Stimulated activated CD4-positive, alpha-beta T cell treated with anti-CD3 and anti-CD28 coated beads, Interleukin-4, amount 100 ng/mL, for 4 hours (primary cell): ENCODE measurements at places on chromosomes 2 and 18.
A peak's percentile ranks its signal among the peaks of the same experiment; 100 is the strongest.

DNA sequence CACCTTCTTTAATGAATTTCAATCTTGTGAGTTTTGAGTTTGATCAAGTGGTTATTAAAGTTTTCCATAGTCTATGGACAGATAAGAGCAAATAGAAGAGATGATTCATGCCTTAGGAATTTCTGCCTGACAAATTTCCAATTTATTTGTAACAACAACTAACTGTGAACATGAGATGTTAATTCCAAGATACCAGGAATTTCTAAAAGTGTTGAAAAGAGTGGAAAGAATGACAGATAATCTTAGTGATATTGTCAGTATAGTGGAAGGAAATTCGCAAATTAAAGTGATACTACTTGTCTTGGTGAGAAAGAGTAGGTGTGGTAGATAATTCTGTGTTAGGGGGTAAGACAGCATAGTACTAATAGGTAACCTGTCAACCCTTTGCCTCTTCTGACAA is 82.4 kb downstream of the AGPS start:
- DNase-seq = no peak

- DNase-seq = no peak
Measured at GRCh38 chr18:45014047-45014501, 333.4 kb downstream of the SETBP1 start.

GRCh38 chr2:35548171-35548570 is 807.4 kb upstream of the CRIM1 start:
- no peak for DNase-seq

DNA sequence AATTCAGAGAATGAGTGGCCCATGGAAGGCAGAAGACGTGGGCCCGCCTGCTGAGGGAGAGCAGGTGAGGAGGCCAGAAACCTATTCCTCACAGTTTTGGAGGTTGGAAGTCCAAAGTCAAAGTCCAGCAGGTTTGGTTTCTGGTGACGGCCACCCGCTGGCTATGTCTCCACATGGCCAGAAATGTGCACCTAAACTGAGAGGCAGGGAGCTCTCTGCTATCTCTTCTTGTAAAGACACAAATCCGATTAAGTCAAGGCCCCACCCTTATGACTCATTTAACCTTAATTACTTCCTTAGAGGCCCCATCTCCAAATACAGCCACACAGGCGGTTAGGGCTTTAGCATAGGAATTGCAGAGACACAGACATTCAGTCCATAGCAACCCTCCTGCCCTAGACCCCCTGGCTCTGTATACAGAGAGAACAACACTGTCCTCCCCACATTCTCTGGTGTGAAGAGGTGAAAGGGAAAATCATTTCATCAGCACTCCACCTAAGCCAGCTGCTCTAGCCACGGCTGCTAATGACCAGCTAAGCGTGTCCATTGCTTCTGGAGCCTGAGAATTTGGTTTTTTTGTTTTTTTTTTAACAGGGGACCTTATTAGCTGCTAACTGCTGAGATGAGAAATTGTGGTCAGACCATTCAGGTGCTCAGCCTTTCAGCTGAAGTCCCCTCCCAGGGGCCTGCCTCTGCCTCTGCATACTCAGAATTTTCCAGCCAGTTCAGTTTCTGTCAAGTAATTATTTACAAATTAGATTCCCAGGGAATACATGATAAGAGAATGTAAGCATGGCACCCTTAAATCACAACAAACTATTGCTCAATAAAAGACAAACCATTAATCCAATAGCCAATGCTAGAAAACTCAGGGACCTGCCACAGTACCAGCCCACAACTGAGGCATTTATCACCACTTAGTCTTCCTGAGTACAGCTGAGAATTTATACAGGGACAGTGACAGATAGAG is 368.7 kb upstream of the ID2 start:
- no peak for DNase-seq

GRCh38 chr2:203177361-203177760 is 61.5 kb upstream of the CYP20A1 start:
- DNase-seq = no peak

DNA sequence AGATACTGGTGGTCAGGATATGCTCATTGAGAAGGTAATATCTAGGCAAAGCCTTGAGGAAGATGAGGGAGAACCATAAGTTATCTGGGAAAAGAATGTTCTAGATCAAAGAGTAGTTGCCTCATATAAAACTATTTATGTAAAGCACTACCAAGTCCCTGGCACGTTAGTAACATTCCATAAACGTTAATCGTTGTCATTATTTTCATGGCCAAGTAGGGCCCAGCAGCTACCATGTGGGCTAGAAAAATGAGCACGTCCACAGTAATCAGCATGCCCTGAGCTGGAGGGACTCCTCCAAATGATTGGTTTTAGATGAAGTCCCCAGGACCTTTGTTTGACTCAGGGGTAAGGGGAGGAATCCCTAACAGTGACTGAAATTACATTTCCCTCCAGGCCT is 32.7 kb upstream of the AFTPH start:
- no peak for DNase-seq

- DNase-seq = no peak
Measured at GRCh38 chr18:78564030-78564429, 415.6 kb upstream of the SALL3 start.

DNA sequence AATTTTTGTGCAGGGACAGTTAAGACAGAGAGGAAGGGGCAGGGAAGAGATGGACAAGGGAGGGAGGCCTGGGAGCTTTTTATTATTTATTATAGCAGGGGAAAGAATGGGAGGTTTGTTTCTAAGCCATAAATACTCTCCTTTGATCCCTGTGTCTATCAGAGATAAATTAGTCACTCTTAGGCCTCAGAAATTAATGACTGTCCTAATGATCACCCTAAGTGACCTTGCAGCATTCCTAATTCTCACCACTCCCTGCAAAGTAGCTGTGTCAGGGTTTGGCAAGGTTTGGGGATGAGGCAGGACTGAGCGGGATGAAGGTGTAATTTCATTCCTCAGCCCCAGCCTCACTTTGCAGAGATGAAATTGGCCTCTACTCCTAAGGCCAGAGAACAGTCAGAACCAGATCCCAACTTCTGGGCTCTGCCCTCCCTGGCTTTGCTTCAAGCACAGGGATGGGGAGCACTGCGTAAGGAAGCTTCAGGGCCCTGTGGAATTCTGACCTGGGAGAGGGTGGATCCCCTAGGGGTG is 95.0 kb downstream of the TMEM17 start:
- no peak for DNase-seq

GRCh38 chr18:23231340-23232021 is 96.2 kb downstream of the CABLES1 start:
- DNase-seq = peak; percentile 75

- no peak for DNase-seq
Measured at GRCh38 chr2:121228521-121228920, 56.5 kb downstream of the TFCP2L1 start.

DNA sequence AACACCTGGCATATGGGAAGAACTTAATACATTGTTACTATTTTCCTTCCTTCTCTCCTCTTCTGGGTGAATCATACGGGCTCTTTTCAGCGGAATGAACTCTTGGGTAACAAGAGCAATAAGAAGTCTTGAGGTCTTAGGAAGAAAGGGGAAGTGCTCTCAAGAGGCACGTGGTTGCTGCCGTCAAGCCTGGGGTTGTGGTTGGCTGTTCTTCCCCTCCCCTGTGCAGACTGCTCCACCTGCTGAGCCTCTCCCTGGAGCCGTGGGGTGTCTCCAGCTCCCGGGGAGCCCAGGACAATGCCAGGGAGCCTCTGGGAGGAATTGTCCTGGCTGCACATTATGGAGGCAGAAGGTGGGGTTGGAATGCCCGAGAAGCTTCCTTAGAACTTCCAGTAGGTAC is 19.4 kb downstream of the TOGARAM2 start:
- peak; percentile 29 for DNase-seq

GRCh38 chr18:74185860-74186259 is 37.5 kb downstream of the TIMM21 start:
- no peak for DNase-seq

DNA sequence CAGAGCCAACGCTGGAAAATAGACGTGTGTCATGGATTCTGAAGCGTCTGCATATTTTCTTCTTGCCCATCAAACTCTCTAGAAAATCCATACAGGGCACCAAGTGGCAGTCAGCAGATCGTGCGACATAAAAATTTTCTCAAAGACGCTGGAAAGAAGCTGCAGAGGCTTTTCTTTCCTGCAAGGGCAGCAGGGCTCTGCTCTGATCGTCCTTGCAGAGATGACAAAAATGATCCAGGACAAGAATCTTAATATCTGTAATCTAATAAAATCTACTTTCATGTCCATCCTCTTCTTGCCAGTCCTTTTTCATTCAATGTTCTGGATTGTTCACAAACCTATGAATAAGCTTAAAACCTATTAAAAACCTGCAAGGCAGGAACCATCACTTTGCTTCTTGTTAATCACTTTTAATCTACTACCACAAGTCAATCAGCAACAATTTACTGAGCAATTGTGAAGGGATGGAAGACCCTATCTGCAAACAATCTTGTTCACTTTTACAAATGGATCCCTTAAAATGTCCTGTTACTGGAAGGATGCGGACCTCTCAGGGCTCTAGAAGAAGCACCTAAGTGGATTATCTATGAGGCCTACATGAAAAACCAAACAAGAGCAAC is 93.6 kb downstream of the MREG start:
- no peak for DNase-seq

GRCh38 chr2:124025171-124025580 is at the start of gene CNTNAP5:
TSS of gene CNTNAP5 (plus strand) at chr2:124025287. CDS start at chr2:124025651, 364 bp downstream.
- DNase-seq = peak; percentile 1

DNA sequence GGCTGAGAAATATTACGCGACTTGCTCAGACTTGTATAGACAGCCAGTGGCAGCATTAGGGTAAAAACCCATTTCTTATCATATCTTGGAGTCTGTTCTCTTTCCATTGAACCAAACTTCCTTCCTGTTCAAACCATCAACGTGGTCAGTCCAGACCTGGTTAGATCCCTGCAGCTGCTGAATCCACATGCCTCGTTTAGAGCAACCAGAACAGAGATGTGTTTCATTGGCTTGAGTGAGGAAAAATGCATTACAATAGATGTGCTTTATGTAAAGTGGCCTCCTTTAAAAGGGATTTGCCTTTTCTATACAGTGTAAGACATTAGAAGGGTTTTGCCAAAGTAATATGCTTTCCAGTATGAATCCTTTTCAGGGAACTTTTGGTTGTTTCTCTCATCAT is 232.4 kb downstream of the MEIS1 start:
- no peak for DNase-seq

DNA sequence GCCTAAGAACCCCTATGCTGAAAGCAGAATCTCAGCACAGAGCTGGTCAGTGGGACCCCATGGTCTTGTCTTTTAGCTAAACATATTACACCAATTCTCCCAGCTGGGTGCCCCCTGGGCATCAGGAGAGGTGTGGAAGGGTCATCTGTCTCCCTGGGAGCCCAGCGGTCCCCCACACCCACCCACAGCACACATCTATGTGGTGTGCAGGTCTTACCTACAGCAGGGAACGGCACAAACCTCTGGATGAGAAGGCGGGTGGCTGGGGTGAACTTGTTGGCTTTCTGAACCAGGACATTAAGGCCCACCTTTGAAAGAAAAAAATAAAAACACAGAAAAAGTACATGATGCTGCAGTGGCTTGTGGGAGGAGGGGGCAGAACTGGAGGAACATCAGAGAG is 70.7 kb downstream of the EMX1 start:
- no peak for DNase-seq

- DNase-seq = no peak
Measured at GRCh38 chr2:62526531-62527381, 20.8 kb upstream of the TMEM17 start.

GRCh38 chr18:63271148-63271547 is 48.4 kb downstream of the BCL2 start:
- DNase-seq = no peak

- no peak for DNase-seq
Measured at GRCh38 chr18:78296166-78296565, 683.5 kb upstream of the SALL3 start.

GRCh38 chr18:33212363-33212762 is 228.2 kb downstream of the CCDC178 start:
- DNase-seq = no peak

DNA sequence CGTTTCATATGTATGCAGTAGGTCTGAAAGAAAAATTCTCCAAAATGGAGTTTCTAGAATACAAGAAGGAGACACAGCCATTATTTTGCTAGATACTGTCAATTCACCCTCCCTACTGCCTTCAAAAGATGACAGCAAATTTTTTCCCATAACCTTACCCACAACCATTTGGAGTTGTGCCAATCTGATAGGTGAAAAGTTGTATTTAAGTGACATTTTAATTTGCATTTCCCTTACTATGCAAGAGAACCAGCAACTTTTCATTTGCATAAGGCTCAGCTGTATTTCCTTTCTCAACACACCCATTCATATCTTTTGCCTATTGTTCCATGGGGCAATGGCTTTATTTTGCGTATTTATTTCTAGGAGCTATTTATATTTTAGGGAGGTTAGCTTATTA is 31.4 kb upstream of the IL18RAP start:
- DNase-seq = no peak

DNA sequence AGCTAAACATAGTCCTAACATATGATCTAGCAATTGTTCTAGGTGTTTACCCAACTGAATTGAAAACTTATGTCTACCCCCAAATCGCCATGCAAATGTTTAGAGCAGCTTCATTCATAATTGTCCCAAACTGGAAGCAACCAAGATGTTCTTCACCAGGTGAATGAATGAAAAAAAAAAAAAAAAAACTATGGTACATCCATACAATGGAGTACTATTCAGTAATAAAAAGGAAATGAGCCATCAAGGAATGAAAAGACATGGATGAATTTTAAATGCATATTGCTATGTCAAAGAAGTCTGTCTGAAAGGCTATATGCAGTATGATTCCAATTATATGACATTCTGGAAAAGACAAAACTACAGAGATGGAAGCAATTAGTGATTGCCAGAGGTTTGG is 98.6 kb upstream of the ITPRID2 start:
- DNase-seq = no peak

- DNase-seq = no peak
Measured at GRCh38 chr2:37250869-37251740, 19.6 kb downstream of the NDUFAF7 start.

DNA sequence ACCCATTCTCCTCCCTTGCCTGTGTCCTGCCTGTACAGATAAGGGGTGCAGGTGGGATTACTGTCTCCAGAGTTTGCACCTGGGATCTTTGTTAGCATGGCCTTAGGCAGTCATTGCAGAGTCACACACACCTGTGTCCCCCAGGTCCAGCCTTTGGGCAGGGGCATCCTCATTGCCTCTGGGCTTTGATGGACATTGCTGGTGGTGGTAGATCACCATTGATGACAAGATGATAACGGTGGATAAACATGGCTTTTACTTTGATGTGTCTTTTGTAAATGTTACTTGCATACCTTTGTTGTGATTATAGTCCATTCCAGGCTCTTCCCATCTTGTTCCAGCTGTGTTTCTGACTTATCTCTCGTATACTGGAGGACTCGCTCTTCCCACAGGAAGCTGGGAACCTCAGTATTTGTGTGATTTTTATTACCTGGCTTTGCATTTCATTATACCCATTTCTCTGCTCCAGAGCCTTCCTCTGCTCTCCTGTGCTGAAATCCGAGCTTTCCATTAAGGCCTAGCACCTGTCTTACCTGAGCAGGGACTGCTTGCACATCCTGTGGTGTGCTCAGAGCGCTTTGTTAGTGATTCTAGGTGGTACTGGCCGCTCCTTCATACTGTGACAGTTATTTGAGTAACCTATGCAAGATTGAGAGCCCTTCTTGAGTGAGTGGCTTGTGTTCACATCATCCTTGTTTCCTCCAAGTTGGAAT is 79.2 kb downstream of the PTPRM start:
- no peak for DNase-seq
